ENCODE measurements at places on chromosomes 2 and 18.

- no peak for DNase-seq
Measured at GRCh38 chr2:69311024-69311416, 76.0 kb downstream of the GFPT1 start.

DNA sequence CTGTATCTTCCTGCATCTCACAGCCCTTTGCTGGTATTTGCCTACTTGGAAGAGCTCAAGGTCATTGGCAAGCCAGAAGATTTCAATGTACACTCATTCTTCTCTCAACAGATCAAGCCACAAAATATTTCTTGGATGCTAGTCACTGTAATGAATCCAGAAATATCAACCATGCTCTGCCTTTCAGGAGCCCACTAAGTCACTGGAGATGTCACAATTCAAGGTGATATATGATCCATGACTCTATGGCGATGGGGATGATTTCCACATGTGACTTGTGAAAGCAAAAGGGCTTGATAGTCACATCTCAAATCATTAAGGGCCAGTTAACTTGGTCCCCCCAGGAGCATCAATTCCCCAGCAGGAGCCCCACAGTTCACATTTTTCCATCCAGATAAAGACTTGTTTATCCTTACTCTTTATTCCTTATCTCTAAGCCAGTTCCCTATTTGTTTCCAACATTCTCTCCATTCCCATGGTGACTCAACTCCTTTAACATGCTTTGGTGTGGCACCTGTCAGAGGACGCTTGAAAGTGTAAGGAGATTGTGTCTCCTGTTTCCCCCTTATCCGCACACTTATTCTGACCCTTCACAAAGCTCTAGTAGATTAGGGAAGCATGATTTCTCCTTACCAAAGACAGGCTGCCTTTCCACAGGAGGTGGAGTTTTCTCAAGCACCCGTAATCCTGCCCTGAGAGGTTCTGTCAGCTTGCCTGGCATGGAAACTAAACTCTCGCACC, 15.8 kb downstream of the PKDCC start:
- no peak for DNase-seq

DNA sequence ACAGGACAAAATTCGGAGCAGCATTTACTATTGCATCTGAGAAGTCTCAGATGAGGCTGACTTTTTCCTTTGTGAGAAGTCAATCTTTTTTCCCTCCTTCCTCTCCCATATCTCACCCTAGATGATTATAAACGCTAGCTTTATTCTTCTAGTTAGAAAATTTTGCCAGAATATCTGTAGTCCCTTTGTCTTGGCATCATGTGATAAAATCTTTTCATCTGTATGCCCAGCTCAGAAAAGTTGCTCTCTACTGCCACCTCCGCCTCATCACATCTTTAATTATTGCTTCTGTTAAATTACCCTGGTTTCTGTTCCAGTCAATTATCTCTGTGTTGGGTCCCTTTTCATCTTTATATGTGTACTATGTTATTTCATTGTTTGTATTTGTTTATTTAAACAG, 210.8 kb upstream of the SLC35G4 start:
- DNase-seq, result no peak

DNA sequence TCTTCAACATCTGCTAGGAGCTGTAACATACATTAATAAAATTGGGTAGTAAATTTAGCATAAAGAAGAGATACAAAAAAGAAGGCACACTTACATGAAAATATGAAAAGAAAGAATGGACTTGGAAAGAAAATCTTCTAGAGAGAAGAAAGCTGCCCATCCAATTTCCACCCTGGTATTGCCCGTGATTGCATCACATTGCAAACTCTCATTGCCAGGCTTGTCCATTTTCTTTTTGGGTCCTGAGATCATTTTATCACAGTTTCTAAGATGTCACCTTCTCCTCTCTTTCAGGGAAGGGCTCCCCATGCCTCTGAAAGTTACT, 321.5 kb downstream of the RND3 start:
- DNase-seq, result no peak

GRCh38 chr2:69535817-69536241, 98.6 kb upstream of the NFU1 start:
- DNase-seq, result no peak

DNA sequence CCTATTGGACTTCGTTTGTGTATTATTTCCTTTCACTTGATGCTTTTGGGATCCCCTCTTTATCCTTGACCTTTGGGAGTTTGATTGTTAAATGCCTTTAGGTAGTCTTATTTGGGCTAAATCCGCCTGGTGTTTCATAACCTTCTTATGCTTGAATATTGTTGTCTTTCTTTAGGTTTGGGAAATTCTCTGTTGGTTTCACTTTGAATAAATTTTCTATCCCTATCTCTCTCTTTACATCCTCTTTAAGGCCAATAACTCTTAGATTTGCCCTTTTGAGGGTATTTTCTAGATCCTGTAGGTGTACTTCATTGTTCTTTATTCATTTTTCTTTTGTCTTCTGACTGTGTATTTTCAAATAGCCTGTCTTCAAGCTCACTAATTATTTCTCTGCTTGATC, 354.7 kb downstream of the PARD3B start:
- DNase-seq, result no peak

DNA sequence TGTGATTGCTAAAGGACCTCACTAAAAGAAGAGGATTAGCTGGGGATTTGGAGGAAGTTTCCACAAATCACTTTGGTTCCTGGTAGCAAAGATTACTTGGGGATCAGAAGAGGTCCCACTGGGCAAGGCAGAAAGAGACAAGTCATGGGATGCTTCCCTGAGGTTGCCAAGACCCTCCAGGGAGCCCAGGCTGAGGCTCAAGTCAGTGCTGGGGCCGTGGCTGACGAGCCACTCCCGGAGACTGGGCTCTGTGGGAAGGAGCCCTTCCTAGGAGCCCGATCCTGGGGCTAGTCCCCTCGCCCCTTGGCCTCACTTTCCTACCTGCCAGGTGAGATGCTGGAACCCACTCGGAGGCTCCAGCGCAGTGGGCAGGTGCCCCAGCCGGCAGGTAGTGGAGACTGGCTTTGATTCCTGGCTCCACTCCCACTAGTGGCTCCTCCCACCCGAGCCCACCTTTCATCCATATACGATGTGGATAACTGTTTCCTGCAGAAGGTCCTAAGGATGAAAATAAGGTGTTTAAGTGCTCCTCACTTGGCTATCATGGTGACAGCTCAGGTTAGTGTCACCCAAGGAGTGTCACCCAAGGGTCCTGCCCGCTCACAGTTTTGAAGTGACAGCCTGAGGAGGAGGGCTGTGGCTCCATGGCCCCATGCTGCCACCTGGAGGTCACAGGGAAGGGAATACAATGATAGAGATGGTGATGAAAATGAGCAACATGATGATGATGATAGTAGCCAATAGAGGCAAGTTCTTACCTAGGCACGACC, 100.5 kb downstream of the CAPN13 start:
- DNase-seq, result peak; percentile 84

- no peak for DNase-seq
Measured at GRCh38 chr18:55853268-55853667, 265.3 kb upstream of the TCF4 start.

DNA sequence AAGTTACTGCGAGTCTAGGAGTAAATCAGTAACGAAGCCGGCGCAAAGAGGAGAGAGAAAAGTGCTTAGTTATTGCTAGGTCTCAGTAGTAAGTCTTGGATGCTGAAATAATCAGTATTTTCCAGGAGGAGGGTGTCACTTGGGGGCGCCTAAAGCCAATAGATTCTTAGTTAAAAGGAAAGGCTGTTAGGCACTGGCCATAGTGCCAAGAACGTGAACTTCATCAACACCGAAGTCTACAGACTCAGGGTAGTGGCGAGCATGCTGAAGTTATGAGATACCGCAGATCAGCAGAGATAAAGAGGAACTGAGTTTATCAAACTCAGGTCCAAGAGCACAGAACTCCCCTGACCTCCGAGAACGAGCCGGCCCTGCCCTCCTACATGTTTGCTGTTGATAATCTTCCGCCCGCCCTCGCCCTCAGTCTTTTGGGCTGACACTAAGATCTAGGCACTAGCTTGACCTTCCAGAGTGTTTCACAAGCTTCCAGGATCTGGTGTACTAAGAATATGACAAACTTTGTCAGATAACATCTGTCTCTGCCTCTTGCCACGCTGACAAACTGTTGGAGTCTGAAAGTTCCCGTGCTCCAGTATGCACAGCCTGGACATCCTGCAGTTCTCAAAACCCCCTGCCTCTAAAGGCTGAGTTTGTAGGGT, 49.2 kb downstream of the CYB5A start:
- peak; percentile 44 for DNase-seq

- DNase-seq, result no peak
Measured at GRCh38 chr2:79860228-79861058, 347.6 kb downstream of the CTNNA2 start.

DNA sequence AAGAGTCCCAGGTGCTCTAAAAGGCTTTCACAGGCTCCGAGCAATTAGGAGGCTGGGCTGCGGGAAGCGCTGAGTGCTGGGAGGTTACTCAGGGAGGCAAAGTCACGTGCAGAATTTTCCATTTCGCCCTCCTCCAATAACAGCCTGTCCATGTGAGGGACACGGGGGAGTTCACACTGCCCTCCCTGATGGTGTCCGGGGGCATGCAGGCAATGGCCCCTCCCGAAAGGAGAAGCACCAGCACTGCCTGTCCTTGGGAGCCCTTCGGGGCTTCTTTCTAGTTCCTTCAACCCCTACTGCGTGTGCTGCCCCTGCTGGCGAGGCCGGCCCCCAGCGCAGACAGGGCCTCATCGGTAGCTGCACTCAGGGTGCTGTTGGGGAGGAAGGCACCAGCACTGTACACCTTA, 63.1 kb upstream of the HPCAL1 start:
- peak; percentile 22 for DNase-seq

DNA sequence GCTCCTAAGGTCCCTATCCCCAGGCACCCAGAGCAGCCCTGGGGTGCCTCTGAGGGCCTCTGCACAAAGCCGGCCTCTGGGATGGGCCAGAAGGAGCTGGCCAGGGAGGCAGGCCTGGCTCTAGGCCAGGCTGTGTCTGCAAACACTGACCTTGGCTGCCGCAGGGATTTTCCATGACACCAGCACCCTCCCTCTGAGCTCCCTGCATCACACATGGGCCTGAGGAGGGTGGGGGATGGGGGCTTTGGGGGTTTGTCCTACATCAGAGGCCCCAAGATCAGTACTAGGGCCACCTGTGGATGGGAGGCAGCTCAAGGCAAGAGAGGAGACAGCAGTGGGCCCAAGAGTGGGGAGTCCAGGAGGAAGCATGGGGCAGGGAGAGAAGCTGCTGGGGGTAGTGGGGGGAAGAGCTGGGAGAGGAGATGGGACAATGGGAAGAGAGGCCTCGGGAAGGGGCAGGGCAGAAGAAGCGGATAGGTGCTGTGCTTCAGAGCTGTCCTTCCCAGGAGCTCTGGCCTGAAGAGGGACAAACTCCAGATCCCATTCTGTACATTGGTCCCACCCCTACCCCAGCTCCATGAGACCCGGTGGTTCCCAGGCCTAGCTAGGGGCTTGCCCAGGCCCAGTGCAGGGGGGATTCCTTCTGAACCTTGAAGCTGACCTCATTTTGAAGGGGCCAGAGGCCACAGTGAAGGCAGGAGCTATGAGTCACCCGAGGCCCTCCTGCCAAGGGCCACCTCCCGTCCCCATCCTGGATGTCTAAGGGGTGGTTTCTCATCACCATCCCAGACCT, 28.0 kb downstream of the KCNK3 start:
- DNase-seq, result peak; percentile 93

DNA sequence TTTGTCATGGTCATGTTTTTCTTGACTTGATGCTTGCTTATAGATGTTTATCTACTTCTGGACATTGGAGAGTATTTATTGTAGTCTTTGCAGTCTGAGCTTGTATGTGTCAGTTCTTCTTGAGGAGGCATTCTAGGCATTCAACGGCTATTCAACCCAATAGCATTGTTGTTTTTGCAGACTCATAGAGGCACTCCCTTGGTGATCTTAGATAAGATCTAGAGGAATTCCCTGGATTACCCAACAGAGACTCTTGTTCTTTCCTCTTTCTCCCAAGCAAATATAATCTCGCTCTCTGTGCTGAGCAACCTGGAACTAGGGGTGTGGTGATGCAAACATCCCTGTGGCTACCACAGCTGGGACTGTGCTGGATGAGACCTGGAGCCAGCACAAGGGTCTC, 40.4 kb downstream of the SYT4 start:
- no peak for DNase-seq

DNA sequence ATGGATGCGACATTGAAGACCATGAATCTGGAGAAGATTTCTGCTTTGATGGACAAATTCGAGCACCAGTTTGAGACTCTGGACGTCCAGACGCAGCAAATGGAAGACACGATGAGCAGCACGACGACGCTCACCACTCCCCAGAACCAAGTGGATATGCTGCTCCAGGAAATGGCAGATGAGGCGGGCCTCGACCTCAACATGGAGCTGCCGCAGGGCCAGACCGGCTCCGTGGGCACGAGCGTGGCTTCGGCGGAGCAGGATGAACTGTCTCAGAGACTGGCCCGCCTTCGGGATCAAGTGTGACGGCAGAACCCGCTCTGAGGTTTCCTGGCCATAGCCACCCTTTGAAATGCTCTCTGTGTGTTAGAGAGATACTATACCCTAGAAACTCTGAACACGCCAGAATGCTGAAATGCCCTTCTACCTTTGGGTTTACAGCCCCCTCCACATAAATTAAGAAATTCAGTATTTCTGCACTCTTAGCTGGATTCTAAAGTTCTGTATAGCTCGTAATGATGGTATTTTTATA, 659 bp downstream of the CHMP1B start:
- peak; percentile 54 for DNase-seq

GRCh38 chr18:25825056-25825455, 265.4 kb downstream of the SS18 start:
- DNase-seq, result no peak

DNA sequence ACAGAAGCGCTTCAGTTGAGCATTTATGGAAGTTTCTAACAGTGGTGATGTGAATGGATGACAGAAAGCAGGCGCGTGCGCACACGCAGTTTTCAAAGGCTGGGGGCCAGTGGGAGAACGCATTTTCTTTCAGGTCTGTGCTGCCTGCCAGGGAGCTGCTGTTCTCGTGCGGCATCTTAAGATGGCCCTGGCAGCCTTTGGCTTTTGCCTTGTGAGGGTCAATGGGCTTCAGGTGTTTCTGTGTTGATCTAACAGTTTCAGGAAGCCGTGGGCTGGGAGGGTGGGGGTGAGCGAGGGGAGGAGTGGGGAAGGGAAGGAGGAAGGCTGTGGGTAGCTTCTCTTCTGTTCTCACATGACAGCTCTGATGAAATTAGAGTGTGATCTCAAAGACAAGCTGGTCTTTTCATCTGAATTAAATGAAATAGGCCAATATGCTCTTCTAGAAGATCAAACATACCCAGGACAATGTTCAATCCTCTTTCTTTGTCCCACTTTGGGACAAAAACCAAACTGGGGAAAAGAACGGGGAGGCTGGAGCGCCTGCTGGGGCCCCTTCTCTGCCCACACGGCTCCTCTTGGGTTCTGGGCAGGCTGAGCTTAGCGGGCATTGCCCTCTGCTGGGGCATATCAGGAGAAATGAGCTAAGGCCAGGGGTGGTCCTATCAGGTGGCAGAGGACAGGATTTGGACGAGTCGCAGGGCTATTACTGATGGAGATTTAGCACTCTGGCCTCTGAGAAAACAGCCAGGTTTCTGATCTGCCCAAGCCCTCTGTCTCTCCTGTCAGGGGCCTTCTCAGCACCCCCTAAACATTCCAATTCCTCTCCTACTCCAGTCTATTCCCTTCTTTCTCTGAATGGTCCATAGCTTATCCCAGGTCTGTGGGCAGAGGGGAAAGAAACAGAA, 126.2 kb upstream of the LGALSL start:
- DNase-seq, result peak; percentile 67

- no peak for DNase-seq
Measured at GRCh38 chr2:235287375-235287733, 206.5 kb upstream of the AGAP1 start.

All from Right ventricle myocardium superior (tissue), 1 donor.